H1 (cell line): ENCODE measurements at places on chromosomes 16 and 17.

- no peak for DNase-seq
These were observed 44.0 kb downstream of the MYH3 start for GRCh38 chr17:10612957-10613744.

DNA sequence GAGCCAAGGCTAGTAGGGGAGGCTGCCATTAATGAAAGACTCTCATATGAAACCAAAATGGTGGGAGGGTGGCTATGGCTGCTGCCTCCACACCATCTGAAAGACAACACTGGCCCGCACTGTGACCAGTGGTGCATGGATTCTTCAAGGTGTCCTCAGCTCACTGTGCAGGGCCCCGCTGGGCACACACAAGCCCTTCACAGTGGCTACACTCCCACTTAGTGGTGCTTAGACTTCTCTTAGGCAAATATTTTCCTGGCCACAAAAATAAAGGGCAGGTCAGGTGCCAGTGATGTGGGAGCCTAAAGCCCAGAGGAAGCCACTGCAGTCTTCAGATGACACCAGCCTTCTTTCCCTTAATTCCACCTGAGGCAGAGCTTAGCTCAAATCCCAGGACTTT lies 38.1 kb upstream of the IRX3 start:
- no peak for DNase-seq

- DNase-seq: no peak
These were observed 54.8 kb upstream of the BCAR1 start for GRCh38 chr16:75306099-75306762.

DNA sequence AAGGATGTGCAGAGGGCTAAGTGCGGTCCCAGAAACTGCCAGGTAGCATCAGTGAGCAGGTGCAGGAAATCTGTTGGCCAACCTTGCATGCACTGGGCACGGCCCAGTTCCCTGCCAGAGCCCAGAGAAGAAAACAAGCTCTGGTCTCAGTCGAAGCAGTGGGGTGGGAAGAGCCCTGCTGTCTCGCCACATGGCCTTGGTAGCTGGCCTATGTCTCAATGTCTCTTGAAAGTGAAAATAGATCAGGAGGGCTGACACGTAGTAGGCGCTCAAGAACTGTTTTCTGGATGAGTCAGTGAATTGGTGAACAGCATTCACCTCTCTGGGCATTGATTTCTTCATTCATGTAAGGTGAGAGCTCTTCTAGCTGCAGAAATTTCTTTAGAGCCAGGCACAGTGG lies 90.4 kb downstream of the MARF1 start:
- no peak for DNase-seq

DNA sequence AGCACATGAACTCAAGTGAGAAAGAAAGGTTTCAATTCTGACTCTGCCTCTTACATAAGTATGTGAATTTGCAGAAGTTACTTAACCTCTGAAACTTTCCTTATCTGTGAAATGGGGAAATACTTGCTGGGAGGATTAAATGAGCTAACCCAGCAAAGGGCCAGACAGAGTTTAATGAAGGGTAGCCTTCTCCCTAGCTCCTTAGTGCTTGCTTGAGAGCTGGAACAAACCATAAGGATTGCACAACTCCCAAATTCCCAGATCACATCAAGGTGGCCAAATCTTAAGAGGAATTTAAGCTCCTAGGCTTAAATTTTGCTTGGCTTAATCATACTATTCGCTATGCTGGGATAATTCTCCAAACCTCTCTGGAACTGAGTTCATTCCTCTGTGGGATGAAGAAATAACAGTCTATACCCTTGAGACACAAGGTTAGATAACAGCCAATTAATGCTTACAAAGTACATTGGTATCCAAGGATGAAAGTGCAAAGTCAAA lies 11.8 kb upstream of the WSB1 start:
- DNase-seq: no peak

- no peak for DNase-seq
These were observed at the start of gene ICAM2 for GRCh38 chr17:64020056-64020766. Gene ICAM2, minus strand, starts transcription at chr17:64020633. Its CDS starts 13,942 bp downstream, at chr17:64006691.
